ENCODE measurements at places on chromosomes 4 and X.

DNA sequence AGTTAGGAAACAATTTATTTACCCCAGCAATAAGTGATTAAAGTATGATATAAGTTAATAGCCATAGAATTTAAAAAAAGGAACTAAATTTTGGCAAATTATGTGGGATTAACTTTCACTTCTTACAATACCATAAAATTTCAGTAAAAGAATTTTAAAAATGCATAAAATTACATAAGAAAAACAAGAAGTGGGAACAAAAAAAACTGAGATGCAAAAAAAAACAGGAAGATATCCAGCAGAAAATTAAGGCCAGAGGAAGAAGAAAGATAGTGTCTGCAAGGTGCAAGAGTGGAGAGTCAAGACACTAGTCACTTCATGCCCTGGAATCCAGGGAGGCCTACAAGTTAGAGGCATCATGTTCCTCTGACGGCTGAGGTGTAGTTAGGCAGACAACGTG lies 184.2 kb downstream of the GASK1B start:
- no peak for DNase-seq

- no peak for DNase-seq
Measured at GRCh38 chr4:108172231-108172752, 3.6 kb upstream of the LEF1 start.

- no peak for DNase-seq
Measured at GRCh38 chr4:101066626-101067170, 280.6 kb downstream of the PPP3CA start.

DNA sequence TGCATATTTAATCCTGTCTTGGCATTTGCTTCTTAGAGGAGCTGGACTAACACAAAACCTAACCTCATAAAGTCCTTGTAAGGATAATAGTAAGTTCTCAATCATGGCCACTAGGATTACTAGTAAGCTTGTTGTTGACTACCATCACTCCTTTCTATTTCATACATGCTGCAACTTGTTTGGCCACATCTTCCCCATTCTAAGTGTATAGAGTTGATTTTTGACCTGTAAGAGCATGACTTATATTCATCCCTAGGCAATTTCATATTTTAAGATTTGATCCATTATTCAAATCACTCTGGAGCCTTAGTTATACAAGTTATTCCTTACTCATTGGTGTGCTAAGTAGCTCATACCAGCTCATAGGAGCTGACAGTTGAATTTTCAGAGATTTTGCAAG lies 109.4 kb downstream of the EFHC2 start:
- DNase-seq: no peak

GRCh38 chr4:3225936-3226335 lies 23.0 kb upstream of the MSANTD1 start:
- no peak for DNase-seq

- no peak for DNase-seq
Measured at GRCh38 chrX:1851527-1851926, 236.7 kb downstream of the ASMT start.

GRCh38 chr4:148487181-148487580 lies 45.0 kb upstream of the NR3C2 start:
- DNase-seq: no peak

GRCh38 chr4:126479709-126480108 lies 1153.0 kb upstream of the INTU start:
- no peak for DNase-seq

DNA sequence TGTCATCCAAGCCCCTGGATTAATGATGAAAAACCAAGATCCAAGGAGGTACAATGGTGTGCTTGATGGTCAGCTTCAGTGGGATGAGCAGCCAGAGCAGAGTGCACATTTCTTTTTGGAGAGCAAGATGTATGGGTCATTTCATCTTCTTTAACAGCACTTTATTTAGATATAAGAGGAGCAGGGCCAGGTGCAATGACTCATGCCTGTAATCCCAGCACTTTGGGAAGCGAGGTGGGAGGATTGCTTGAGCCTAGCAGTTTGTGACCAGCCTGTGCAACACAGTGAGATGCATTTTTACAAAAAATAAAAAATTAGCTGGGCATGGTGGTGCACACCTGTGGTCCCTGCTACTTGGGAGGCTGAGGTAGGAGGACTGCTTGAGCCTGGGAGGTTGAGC lies 45.3 kb upstream of the MAP3K15 start:
- DNase-seq: no peak

GRCh38 chr4:3634894-3635820 lies 102.9 kb upstream of the LRPAP1 start:
- no peak for DNase-seq

- DNase-seq: no peak
Measured at GRCh38 chrX:101478366-101478765, 6.9 kb upstream of the ARMCX4 start.

DNA sequence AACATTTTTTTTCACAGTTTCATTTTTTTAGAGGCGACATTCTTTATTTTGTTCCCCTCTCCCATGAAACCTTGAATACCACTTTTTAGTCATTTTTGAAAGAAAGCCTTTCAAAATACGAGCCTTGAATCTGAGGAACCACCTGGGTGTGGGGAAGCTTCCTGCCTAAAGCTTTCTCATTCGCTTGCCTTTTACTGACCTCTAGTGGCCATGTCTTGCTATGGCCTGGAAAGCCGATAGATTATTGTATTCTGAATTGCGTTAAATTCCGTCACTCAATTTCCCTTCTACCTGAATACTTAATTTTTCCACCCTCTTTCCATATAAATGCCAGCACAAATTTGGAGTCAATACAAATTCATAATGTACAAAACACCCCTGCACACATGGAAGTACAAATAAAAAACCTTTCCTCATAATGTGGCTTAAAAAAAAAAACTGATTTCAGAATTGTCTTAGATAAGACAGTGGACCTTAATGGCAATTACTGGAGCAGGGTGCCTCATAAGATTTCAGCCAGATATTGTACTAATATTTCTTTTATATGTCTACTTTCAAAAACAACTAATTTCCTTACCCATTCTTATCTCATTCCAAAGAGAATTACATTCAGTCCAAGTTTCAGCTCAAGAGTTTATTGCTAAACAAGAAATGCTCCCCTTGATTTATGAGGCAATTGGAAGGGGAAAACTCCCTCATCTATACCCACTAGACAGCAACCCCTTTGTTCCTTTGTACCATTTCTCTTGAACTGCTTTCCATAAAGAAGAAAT lies 217.9 kb downstream of the CENPC start:
- DNase-seq: peak; percentile 37

DNA sequence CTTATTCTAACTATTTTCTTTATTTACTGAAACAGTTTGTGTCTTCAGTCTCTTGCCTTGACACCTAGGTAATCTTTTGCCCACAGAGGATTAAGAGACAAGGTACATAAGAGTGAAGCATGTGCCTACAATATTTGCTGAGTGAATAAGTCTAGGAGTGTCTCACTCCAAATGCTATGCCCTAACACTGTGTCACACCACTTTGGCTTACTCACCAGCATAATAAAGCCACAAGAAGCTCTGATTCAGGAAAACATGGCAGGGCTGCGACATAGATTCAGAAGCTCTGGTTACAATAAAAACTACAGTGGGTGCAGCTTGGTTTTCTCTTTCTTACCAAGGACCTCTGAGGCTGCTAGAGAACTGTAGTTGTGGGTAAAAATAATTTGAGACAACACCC lies 127.1 kb downstream of the RBM46 start:
- no peak for DNase-seq

- no peak for DNase-seq
Measured at GRCh38 chr4:184398741-184399511, 75.4 kb downstream of the IRF2 start.

- DNase-seq: no peak
Measured at GRCh38 chr4:95213366-95213765, 335.4 kb downstream of the UNC5C start.

- no peak for DNase-seq
Measured at GRCh38 chrX:154401918-154402621, 3.9 kb downstream of the RPL10 start.

GRCh38 chrX:9227276-9227675 lies 193.3 kb upstream of the FAM9B start:
- no peak for DNase-seq

- no peak for DNase-seq
Measured at GRCh38 chrX:121010218-121010617, 24.7 kb upstream of the CT47A1 start.

GRCh38 chrX:133697656-133698055 lies 282.4 kb upstream of the GPC4 start:
- DNase-seq: no peak

DNA sequence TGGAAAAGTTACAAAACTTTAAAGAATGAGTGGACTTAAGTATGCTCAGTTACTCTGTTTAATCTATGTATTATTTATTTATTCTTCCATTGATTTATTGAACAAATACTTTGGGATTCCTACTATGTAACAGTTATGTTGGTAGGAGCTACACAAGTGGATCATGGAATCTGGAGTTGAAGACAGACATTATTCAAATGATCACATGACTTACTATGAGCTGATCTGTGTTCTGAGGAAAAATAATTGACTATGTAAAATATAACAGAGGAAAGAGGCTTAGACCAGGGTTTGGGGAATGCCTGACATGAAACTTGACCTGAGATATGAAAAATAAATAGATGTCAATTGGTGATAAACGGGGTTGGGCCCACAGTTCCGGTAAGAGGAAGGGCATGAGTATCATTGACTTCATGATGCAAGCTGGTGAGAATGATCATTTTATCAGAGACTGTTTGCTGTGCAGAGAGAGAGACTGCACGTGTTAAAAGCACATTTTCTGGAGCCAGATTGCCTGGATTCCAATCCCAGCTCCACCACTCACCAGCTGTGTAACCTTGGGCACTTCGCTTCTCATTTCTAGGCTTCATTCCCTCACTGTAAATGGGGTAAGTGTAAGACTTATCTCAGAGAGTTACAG lies 179.0 kb downstream of the SPCS3 start:
- DNase-seq: no peak

DNA sequence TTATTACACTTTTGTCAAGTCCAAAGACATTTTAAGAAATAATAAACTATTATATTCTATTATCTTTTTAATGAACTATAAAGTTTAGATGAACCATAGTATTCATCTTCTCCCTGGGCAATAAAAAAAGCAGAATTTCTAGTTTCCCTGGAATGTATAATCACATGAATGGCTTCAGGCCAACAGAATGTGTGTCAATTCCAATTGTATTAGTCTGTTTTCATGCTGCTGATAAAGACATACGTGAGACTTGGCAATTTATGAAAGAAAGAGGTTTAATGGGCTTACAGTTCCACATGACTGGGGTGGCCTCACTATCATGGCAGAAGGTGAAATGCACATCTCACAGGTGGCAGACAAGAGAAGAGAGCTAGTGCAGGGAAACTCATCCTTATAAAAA lies 70.7 kb upstream of the ANXA10 start:
- DNase-seq: no peak

DNA sequence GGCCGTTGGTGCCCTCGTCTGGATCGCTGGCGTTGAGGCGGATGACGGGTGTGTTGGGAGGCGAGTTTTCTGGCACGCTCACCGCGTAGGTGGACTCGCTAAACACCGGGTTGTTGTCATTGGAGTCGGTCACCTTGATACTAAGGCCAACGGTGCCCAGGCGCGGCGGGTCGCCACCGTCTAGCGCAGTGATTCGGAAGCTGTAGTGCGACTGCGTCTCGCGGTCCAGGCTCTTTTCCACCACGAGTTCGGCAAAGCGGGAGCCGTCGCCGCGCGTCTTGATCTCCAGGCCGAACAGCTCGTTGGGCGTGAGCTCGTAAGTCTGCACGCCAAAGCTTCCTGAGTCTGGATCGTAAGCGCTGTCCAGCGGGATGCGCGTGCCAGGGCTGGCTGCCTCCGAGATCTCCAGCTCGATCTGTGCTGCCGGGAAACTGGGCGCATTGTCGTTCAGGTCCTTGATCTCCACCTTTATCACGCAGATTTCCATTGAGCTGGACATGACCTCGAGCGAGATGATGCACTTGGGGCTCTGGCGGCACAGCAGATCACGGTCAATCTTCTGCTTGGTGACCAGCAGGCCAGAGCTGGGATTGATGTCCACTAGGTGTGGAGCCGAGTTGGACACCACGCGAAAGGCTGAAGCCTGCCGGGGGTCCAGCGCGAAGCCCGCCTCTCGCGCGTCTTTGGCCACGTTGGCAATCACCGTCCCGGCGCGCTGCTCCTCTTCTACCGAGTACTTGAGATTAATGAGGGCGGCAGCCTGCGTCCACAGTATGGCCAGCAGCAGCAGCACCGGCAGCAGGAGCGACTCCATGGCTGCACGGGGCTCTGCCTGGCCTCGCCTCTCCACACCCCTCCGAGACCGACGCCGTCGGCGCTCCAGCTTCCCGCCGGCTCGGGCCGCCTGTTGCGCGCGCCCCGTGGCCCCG lies 2.0 kb downstream of the PCDH19 start:
- DNase-seq: no peak

GRCh38 chr4:99028187-99028586 lies 32.7 kb downstream of the METAP1 start:
- no peak for DNase-seq

GRCh38 chr4:21543514-21543913 lies 405.1 kb downstream of the KCNIP4 start:
- DNase-seq: no peak

- no peak for DNase-seq
Measured at GRCh38 chrX:25013632-25014365, 2.0 kb downstream of the ARX start.

DNA sequence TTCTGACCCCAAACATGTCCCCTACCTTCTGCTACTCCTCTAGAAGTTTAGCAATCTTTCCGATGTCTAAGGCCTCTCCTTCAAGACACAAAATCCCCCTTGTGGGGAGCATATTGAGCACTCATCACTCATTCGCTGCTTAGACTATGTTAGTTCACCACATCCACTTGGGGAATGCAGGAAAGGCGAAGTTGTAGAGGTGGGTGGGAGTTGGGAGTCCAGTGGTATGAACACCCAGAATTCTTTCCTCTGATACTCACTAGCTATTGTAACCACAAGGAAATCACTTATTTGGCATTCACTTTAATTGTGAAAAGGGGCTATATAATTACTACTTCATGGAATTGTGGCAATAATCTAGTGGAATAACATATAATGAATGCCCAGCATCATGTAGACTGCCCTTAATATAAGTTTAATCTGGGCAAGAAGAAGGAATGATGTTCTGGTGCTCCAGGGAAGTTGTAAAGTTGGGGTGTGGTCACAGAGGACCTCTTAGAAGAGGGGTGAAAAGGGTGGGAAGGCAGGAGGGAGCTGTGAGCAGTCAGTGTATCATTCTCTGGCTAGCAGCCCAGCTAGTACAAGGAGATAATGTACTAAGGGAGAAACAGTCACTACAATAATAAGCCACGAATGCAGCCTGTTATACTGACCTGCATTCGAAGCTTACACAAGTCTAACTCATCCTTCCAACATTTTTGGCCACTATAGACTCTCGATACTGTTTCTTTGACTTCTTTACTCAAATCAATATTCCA lies 468.2 kb upstream of the DIPK2B start:
- DNase-seq: no peak

GRCh38 chr4:114267976-114268375 lies 288.5 kb upstream of the ARSJ start:
- no peak for DNase-seq

DNA sequence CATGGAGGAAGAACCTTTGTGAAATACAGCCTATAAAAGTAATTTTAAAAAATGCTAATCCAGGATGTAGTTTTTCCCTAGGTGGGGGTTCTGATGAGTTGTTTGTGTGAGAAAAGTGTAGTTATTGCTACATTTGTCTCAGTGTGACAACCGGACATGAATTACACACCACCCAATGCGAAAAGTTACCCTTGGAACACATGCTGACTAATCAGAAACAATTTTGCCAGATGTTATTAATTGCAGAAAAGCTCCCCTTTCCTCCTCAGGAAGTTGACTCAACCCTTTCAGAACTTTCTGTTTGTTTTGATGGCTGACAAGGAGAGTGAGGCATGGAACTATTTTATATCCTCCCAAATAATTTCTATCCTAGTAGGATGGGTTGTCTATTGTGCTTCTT lies 38.1 kb upstream of the EDA2R start:
- no peak for DNase-seq

All from right renal pelvis (tissue), 4 donors.